ENCODE measurements at places on chromosomes 11 and 22.

DNA sequence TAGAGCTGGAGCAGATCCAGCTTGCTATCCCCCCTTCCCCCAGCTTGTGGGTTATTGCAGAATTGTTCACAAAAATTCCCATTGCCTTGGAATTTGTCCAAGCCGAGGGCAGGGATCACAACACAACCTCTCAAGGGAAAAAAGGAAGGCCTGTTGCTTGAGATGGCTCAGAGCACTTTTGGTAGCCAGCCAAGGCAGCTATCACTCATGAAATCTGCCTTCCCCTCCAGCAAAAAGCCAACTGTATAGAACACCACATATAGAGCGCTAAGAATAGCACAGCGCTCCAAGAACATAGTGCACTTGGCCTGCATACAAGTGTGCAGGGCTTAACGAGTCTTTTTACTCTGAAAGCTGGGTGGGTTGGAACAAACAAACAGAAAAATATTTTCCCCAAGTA is 46.2 kb downstream of the FAM83F start:
- DNase-seq: no peak

DNA sequence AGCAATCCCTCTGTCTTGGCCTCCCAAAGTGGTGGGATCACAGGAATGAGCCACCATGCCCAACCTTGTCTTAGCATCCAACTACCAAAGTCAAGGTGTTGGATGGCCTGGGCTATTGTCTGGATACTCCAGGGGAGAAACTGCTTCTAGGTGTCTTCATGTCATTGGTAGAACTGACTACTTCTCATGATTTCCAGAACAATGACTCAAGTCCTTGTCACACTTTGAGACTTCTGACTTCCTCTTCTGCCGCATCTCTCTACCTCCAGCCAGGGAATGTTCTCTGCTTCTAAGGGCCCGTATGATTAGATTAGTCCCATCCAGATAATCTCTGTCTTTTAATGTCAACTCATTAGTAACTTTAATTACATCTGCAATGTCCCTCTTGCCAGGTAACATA is 30.6 kb downstream of the APOL6 start:
- DNase-seq: no peak

GRCh38 chr22:31637447-31637890 is 24.5 kb downstream of the PISD start:
- DNase-seq: no peak

DNA sequence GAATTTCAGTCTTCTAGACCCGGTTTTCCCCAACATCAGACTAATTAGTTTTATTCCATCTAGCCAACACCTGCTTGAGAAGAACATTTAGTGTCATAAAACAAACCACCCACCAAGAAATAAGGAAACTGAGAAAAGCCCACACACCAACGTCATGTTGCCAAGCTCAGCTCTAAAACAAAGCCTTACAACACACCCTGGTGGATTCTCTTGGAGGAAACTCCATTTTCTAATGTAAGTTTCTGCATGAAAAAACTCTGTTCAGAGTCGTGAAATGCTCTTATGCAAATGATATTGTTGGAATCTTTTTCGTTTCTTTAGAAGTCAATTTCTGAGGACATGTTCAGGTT is 105.0 kb upstream of the RAG2 start:
- DNase-seq: no peak

GRCh38 chr11:120410622-120411380 is 74.6 kb downstream of the ARHGEF12 start:
- DNase-seq: no peak

- DNase-seq: no peak
Measured at GRCh38 chr22:24894998-24895397, 51.5 kb downstream of the LHFPL7 start.

- DNase-seq: no peak
Measured at GRCh38 chr22:24504540-24504939, 9.4 kb downstream of the UPB1 start.

GRCh38 chr11:106974831-106975230 is 43.4 kb downstream of the GUCY1A2 start:
- no peak for DNase-seq
